ENCODE measurements at places on chromosomes 7 and 10. TPM values are rescaled to one million over a fixed set of nuclear protein-coding genes. Genes with fewer than 3 reads are reported as not detected.
A peak's percentile ranks its signal among the peaks of the same experiment; 100 is the strongest.

Gene MINDY4
- polyA plus RNA-seq = 2.4 TPM

Gene AASS
- polyA plus RNA-seq = 10.3 TPM

Gene PNLIPRP1
- 0.08 TPM for polyA plus RNA-seq

Gene CDC14C
- polyA plus RNA-seq = not detected

Gene CCDC146
- 2.1 TPM for polyA plus RNA-seq

Gene SDK1
- 2.2 TPM for polyA plus RNA-seq

Gene RAPGEF5
- polyA plus RNA-seq = 3.9 TPM

GRCh38 chr7:157432957-157433576 lies 96.3 kb downstream of the DNAJB6 start:
- DNase-seq = peak; percentile 30

GRCh38 chr10:5317547-5318107 lies 47.1 kb upstream of the UCN3 start:
- peak; percentile 39 for DNase-seq

GRCh38 chr7:98138672-98139071 lies 32.0 kb downstream of the LMTK2 start:
- DNase-seq = no peak

- DNase-seq = no peak
Observed at GRCh38 chr10:49735848-49736563, 26.1 kb downstream of the OGDHL start.

DNA sequence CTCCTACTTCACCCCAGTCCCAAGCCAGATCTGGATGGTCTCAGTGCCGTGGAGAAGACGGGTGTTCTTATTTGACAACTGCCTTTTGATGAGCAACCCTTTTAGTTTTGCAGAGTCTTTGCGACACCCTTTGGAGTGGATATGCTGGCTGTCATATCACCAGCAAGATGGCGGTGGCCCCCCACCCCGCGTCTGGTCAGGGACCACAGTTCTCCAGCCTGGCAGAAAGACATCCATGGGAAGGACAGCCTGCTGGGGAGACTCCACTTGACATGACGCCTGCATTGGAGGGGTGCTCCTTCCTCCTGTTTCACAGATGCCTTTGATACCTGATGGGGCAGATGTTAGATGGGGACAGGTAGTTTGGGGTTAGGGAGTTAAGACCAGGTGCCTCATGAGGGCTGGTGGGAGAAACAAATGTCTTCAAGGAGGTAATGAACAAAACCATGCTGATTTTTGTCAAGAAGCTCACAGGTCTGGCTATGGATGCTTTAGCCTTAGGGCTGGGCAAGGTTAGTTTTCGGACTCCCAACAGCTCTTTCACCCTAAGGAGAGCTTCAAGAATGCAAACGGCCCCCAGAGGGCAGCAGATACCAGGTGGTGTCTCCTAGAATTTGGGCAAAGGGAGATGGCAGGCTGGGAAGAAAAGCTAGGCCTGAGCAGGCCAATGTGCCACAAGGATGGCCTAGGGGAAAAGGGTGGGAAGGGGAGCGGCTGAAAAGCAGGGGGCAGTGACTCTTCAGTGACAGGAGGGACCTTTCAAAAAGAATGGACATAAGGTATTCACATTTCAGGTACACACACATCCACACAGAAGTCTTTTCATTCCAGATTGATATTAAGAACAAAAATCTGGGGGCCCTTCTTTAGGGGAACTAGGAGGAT lies 95.2 kb downstream of the CLEC2L start:
- no peak for DNase-seq

DNA sequence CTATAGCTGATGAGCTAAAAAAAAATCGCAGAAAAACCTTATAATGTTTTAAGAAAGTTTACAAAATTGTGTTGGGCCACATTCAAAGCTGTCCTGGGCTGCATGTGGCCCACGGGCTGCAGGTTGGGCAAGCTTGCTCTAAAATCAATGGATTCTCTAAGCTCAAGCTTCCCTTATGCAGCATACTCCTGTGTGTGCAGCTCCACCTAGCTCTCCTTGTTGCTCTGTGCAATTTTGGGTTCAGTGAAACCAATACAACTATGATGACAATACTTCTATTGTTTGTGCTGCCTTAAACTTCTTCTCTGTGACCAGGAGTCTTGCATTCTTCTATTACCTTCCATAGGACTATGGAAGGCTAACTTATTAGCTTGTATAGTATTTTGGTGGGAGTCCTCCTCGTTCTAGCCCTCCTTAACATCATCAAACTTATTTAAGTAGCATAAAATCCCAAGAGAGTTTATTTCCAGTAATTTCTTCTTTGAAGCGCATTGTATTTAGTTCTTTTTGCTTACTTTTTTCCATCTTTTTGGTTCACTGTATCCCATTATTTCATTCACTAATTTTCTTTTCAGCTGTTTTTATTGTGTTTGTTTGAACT lies 170.9 kb upstream of the SMIM30 start:
- DNase-seq = no peak

DNA sequence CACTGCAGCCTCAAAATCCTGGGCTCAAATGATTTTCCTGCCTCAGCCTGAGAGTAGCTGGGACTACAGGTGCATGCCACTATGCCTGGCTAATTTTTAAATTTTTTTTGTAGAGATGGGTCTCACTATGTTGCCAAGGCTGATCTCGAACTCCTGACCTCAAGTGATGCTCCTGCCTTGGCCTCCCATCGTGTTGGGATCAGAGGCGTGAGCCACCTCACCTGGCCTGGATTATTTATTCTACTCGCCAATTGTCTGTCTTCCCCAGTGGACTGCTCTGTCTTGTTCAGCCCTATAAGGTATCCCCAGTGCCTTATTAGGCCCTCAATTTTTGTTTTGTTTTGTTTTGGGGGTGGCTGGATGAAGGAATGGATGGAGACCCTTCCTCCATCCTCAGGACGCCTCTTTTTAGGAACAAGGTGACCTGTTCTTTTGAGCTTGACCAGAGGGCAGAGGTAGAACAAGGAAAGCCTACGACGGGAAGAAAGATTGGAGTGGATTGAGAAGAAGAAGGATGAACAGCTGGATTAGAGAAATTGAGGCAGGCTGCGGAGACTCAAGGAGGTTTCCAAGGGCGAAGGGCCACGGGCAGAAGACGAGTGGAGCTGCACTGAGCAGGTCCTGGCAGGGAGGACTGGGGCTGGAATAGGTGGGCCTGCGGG lies 541 bp upstream of the DENND10 start:
- DNase-seq = no peak

GRCh38 chr10:44997105-44997748 lies 3.5 kb upstream of the ZNF22 start:
- DNase-seq = no peak

- DNase-seq = no peak
Observed at GRCh38 chr7:117848941-117849340, 24.3 kb downstream of the CTTNBP2 start.

- no peak for DNase-seq
Observed at GRCh38 chr10:29849126-29849833, 210.1 kb downstream of the JCAD start.

GRCh38 chr7:102097601-102098161 lies 189.0 kb upstream of the SH2B2 start:
- no peak for DNase-seq

- no peak for DNase-seq
Observed at GRCh38 chr10:92208157-92208720, 82.6 kb downstream of the CPEB3 start.

- DNase-seq = no peak
Observed at GRCh38 chr7:92815412-92815811, 21.0 kb downstream of the CDK6 start.

- no peak for DNase-seq
Observed at GRCh38 chr10:65482848-65483247, 1443.0 kb upstream of the LRRTM3 start.

GRCh38 chr7:148116195-148116594 lies 474.4 kb upstream of the C7orf33 start:
- no peak for DNase-seq

DNA sequence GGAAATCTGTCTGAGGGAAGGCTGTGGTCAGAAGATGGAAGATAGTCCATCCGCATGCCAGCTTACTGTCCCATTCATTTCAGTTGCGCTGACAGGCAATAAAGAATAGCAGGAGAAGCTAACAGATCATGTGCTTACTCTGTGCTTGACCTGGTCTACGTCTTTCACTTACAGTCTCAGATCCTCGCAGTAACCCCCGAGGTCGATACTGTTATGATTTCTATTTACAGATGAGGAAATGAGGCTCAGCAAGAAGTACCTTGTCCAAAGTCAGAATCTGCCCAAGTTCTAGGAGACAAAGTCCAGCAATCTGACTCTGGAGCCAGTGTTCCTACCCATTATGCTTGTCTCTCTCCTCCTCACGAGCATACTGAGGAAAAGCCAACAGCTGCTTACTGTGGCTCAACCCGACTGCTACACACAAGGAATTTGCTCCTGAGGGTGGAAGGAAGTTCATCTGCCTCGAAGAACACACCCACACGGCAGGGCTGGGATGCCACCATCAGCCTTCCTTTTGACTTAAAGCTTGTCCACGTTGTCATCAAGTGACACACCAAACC lies 74.2 kb downstream of the MINPP1 start:
- DNase-seq = no peak

- no peak for DNase-seq
Observed at GRCh38 chr10:105797234-105797890, 1156.3 kb downstream of the SORCS3 start.

DNA sequence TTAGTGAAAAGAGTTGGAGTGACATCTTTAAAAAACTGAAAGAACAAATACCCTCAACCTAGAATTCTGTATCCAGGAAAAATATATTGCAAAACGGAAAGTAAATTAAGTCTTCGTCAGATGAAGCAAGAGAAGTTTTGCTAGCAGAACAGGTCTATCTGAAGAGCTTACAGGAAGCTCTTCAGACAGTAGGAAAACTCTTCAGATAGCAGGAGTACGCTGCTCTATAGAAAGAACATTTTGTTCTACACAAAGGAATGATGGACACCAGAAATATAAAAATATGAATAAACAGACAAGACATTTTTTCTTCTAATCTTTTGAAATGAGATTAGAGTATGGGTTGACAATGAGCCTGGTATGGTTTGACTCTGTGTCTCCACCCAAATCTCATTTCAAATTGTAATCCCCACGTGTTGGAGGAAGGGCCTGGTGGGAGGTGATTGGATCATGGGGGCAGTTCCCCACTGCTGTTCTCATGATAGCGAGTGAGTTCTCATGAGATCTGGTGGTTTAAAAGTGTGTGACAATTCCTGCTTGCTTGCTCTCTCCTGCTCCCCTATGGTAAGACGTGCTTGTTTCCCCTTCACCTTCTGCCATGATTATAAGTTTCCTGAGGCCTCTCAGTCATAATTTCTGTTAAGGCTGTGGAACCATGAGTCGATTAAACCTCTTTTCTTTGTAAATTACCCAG lies 567.3 kb downstream of the AUTS2 start:
- DNase-seq = no peak

- DNase-seq = no peak
Observed at GRCh38 chr7:41059796-41060195, 643.1 kb downstream of the INHBA start.

Measured in heart left ventricle (tissue), 16 donors.